ENCODE measurements at places on chromosomes 13 and 19.

- DNase-seq, result no peak
Observed at GRCh38 chr19:54523403-54523802, 20.8 kb downstream of the LAIR2 start.

- DNase-seq, result no peak
Observed at GRCh38 chr13:20513466-20513995, 12.1 kb downstream of the CRYL1 start.

DNA sequence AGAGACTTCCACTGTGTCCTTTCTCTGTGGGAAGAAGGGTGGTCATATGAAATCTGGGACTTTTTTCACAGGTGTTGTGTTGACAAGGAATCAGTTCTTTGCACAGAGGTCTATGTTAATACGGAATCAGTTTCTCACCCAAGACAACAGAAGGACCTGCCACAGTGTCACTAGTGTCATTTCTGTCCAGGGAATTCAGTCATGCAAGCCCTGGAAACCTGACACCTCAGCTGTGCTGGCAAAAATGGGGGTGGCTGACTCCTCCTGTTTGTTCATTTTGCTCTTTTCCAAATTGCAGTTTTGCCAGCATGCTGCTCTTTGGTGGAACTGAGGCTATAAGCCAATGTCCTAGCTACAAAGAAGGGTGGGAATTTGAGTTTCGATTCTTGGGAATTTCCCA lies 49.8 kb upstream of the ESD start:
- DNase-seq, result no peak

- no peak for DNase-seq
Observed at GRCh38 chr13:87537951-87538350, 133.2 kb upstream of the SLITRK5 start.

GRCh38 chr13:59203855-59204254 lies 959.9 kb downstream of the DIAPH3 start:
- DNase-seq, result no peak

- DNase-seq, result no peak
Observed at GRCh38 chr13:30362869-30363268, 55.5 kb upstream of the KATNAL1 start.

GRCh38 chr13:65592731-65593130 lies 1637.4 kb downstream of the PCDH9 start:
- no peak for DNase-seq

GRCh38 chr19:47020132-47020805 lies 632 bp downstream of the NPAS1 start:
- no peak for DNase-seq

DNA sequence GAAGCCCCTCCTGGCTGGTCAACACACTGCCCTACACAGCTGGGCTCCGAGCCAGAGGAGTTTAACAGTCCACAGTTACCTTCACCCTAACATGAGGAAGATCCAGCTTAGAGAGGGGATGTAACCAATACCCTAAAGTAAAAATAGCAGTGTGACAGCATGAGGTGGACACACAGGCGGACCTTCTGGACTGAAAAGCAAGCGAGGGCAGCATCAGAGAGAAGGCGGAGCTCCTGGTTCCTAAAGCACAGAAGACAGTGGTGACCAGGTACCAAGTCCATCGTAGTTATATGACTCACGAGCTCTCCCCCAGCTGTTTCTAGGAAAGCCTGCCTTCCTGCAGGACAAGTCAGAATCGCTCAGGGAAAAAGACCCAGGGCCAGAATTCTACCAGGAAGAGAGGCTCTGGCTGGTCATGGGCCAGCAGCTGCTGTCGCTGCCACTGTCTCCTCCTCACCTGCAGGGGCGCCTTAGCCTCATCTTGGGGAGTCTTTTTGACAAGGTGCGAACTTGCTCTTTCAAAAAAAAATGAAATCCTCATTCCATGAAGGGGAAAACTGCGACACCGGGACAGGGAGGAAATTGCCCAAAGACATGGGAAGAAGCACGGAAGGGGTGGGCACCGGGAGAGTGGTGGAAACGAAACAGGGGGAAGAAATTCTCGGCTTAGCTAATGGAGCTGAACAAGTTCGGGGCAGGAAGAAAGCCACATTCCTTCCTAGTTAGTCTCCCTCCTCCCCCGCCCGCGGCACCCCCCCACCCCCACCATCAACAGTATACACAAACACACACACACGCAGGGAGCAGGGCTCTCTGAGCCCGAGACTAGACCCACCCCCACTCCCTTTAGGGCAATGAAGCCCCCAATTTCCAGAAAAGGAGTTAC lies 1.7 kb downstream of the ELL start:
- DNase-seq, result peak; percentile 59

DNA sequence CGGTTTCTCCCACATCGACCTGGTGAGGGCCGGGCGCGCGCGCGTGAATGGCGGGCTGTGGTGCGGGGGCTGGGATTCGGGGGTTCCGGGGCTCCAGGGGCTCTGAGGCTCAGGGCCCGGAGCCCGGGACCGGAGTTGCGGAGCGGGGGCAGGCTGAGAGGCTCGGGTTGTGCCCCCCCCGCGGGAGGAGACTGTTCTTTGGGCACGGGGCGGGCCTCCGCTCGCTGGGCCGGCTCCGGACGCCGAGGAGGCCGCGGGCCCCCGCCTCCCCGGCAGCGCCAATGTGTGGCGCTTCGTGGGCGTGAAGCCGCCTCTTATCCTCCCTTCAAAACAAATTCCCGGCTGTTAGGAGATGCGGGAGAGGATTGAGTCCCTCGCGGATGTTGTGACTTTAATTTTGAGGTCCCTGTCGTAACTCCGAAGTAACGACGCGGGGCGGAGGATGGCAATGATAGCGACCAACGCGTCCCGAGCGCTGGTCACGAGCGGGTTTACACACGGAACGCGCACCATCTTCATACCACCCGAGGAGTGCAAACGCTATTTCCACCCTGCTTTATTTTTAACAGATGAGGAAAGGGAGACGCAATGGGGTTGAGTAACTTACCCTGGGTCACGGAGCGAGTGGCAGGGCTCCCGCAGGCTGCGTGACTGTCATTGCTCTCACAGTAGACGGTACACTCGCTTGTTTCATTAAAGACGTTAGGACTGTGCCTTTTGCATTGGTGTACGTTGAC lies 536 bp downstream of the UBA2 start:
- no peak for DNase-seq

DNA sequence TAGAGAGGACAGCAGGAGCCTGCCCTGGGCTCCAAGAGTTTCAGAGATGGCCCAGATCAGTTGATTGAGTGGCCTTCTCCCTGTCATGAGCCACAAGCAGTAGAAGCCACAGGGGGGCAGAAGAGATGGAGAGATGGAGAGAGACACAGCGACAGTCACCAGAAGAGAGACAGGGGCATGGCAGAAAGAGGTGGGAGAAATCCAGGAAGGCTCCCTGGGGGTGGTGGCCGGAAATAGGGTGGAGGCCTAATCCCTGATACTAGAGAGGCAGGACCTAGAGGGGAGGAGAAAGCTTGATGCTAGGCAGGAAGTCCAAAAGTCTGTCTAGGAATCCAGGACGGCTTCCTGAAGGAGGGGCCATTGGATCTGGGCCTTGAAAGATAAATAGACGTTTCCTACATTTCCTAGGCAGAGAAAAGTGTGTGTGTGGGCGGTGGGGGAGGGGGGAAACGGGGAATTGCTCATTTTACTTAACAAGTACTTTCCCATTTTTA lies 9.6 kb upstream of the TPM4 start:
- DNase-seq, result peak; percentile 54

- no peak for DNase-seq
Observed at GRCh38 chr13:91767651-91768050, 369.2 kb downstream of the GPC5 start.

DNA sequence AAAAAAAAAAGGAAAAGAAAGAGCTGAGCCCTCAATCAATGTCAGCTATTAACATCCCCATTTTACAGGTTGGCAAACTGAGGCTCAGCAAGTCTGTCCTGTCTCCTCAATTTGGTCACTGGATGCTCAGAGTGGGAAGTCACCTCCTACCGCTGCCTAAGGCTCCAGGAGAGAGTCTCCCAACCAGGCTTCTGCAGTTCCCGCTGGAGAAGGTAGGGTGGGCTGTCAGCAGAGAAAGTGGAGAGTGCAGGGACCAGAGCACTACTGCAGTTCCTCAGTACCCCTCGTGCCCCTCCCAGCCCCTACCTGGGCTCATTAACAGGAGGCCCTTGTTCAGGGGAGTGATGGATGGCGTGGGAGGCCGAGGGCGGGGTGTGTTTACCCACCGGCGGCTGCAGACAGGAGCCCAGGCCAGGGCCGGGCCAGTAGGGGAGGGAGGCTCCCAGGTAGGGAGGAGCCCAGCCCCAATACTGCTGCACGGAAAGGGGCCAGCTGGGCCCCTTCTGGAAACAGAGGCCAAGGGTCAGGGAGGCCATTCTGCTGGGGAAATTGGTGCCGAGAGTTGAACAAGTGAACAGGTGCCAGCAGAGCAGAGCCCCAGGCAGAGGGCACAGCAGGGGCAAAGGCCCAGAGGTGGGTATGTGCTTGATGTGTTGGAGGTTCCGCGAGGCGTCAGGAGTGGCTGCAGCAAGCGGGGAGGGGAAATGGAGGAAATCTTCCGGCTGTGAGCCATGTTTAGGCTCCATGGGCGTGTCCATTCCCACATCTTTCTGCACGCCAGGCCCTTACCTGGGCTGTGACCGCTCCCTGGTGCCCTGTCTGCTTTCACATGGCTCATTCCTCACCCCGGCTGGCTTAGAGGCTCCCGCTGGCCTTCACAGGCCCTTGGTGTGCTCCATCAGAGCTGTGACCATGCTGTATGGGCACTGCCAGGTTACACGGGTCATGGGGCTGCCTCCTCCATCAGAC lies 7.6 kb upstream of the COMP start:
- no peak for DNase-seq

GRCh38 chr19:13118424-13119193 lies 545 bp downstream of the NACC1 start:
- peak; percentile 68 for DNase-seq

DNA sequence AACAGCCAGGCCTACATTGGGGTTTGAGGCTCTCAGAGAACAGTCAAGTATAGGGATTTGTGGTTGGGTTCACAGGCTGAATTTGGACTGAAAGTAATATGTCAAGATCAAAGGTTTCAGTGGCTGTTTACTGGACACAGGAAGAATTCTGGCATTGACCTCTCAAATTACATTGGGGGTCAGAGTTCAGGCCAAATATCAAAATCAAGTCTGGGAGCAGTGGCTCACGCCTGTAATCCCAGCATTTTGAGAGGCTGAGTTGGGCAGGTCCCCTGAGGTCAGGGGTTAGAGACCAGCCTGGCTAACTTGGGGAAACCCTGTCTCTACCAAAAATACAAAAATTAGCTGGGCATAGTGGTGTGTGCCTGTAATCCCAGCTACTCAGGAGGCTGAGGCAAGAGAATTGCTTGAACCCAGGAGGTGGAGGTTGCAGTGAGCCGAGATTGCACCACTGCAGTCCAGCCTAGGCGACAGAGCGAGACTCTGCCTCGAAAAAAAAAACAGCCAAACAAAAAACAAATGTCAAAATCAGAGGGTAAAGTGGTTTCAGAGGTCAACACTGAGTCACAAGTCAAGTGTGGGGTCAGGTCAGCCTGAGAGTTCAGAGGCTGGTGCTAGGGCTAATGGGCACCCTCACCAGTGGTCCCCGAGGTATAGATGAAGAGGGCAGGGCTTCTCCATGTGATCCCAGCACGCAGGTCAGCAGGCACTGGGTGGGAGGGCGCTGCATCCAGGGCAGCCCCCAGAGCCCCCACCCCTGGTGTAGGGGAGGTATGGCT lies 1.5 kb downstream of the SLC27A5 start:
- no peak for DNase-seq

- no peak for DNase-seq
Observed at GRCh38 chr13:25147638-25148401, 24.3 kb downstream of the AMER2 start.

- no peak for DNase-seq
Observed at GRCh38 chr13:49904729-49905456, 31.2 kb downstream of the SPRYD7 start.

DNA sequence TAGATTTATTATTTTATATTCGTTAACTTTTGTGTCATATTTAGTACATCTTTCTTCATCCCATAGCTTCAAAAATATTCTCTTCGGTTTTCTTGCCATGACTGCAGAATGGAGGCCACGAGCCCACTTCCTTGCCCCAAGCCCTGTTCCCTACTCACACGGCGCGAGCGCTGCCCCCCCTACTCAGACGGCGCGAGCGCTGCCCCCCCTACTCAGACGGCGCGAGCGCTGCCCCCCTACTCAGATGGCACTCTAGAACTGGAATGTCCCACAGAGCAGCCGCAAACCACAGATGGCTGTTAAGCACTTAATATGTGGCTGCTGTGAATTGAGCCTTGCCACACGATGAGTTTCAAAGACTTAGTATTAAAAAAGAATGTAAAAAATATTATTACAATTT lies 102.2 kb upstream of the PEG3 start:
- no peak for DNase-seq

- no peak for DNase-seq
Observed at GRCh38 chr13:26743971-26744370, 16.6 kb downstream of the GPR12 start.

GRCh38 chr19:3112375-3113099 lies 18.4 kb downstream of the GNA11 start:
- DNase-seq, result no peak

DNA sequence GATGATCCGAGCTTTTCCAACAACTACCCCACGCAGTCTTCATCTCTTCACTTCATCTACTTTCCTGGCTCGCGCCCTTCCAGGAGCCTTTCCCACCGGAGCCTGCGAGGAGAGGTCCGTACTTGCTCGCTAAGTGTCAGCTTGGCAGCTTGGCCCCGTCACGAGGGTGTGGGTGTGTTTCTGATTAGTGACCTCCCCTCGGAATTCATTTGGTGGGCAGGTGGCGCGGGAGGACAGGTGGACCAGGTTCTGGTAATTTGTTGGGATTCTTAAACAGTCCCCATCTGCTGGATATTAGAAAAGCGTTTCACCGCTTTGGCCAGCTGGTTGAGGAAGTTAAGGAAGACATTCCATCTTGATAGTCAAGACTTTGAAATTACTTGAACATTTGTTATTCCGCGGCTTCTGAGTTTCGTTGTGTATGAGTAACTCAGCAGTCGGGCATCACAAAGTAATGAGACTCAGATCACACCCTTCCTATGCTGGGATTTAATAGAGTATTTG lies 515 bp downstream of the UFM1 start:
- peak; percentile 63 for DNase-seq

- no peak for DNase-seq
Observed at GRCh38 chr13:66477816-66478215, 752.3 kb downstream of the PCDH9 start.

GRCh38 chr19:11361037-11361770 lies 6.0 kb downstream of the PLPPR2 start:
- DNase-seq, result no peak

Measured in activated CD4-positive, alpha-beta T cell treated with anti-CD3 and anti-CD28 coated beads for 4 hours (primary cell).